ENCODE measurements at places on chromosomes 16 and 17.
A peak's percentile ranks its signal among the peaks of the same experiment; 100 is the strongest.

DNA sequence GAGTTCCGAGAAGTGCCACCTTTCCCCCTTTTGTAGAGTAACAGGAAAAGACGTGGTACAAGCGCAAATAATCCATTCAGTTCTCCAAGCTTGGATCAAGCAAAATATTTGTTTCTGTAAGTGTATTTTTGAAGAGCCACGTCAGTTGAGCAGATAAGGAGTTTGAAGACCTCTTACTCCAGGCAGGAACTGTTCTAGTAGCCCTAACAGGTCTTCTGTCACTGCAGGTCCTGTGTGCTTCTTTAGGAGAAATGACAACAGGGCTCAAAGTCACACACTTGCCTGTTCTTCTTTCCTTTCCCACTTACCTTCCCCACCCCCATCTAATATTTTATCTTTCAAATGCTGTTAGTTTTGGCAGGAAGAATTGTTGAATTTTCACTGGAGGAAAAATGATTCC, 93.9 kb downstream of the CLEC16A start:
- no peak for DNase-seq

- no peak for DNase-seq
Measured at GRCh38 chr17:32876417-32877163, at the start of gene MYO1D. TSS of gene MYO1D (minus strand) at chr17:32877124. CDS start at chr17:32876872, 252 bp downstream.

GRCh38 chr16:88527186-88527936, 42.8 kb upstream of the ZC3H18 start:
- no peak for DNase-seq

GRCh38 chr17:77872199-77872598, 86.3 kb upstream of the TNRC6C start:
- no peak for DNase-seq

- DNase-seq: no peak
Measured at GRCh38 chr17:50620237-50620636, 14.4 kb upstream of the ABCC3 start.

DNA sequence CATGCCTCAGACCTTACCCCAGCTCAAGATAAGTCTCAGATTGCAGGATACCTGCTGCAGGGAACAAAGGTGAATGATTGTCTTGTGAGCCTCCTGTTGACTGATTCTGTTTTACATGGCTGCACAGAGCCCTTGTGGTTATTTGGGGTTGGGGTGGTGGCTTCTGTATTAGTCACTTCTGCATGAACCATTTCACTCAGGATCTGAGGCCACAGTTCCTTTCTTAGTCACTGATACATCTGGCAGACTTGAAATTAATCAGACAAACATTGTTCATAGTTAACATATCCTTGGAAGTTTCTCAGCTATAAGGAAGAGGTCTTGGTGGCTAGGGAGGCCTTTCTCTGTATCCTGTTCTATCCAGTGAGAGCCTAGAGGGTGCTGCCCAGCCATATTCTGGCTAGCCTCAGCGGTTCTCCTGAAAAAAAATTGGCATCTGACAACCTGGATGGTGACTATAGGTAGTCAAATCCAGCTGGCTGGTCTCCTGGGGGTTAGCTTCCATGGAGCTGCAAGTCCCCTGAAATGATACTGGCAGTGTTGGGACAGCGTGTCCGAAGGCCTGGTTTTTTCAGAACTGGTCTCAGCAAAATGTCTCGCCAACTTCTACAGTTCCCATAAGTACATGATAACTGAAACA, 8.4 kb upstream of the PLK1 start:
- peak; percentile 76 for DNase-seq

DNA sequence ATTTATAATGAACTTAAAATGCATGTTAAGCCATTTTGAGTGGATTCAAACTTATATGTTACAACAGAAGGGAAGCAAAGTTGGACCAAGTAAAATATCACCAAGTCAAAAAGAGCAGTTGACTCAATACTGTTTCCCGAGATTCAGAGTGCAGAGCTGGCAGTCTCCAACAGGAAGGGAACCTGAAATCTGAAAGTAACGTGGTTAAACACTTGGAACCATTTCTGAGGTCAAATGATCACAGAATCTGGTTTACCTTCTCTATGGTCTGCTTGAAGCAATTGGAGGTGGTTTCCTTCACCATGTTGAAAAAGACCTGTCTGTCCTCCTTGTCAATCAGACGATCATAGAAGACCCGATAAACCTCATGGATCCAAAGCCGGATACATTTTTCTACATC, 86.5 kb downstream of the LYRM1 start:
- DNase-seq: no peak

DNA sequence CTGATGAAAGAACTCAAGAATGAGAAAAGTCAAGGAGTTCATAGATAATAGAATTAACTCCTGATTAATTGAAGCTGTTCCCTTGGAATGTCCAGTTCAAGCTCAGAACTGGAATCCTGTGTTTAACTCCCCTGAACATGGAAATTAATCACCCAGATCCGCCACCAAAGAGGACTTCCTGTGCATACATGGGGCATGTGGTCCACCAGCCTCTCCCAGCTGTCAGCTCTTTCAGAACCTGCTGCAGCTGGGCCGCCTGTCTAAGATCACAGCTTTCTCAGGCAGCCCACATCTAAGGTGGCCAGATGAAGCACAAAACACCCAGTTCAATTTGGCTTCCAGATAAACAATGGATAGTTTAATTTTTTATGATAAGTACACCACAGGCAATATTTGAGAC, 203.7 kb upstream of the COX10 start:
- DNase-seq: no peak

DNA sequence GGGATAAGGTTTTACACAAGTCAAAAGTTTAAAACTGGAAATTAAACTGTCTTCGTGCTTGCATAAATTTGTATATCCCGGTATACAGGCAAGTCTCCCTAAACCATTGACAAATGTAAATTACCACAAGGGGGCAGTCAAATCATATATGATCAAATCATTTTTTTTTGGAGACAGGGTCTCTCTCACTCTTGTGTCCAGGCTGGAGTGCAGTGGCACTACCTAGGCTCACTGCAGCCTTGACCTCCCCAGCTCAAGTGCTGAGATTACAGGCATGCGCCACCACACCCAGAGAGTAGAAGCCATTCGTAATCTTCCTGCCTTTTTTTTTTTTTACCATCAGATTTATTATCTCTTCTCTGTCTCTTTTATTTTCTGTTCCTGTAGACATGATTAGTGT, 18.5 kb downstream of the TOP2A start:
- DNase-seq: no peak

- no peak for DNase-seq
Measured at GRCh38 chr17:80986046-80986445, 5.6 kb upstream of the CHMP6 start.

DNA sequence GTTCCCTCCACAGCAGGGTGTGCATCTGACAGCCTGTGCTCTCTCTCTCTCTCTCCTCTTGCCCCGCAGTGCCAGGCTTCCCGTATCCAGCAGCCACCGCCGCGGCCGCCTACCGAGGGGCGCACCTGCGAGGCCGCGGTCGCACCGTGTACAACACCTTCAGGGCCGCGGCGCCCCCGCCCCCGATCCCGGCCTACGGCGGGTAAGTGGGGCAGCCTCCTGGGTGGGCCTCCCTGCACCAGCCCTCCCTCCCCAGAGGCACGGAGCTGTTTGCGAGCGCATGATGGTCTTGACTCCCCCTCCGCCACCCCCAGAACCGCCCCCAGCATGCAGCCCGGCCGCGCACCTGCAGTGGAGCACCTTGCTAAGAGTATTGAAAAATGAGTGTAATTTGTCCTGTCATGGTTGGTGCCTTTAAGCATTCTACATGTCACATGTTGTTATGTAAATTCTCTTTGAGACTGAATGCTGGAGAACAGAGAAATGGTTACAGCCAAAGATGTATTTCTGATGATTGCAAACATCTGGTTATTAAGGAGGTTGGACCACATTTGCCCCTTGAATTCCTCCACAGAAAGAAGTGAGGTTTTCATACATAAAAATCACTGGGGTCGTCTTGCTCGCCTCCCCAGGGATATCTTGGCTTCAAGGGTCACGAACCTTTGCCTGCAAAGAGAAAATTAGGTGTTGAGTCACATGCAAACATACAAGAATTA, 321.3 kb downstream of the RBFOX1 start:
- DNase-seq: no peak

GRCh38 chr17:70076831-70077230, 1.8 kb downstream of the KCNJ16 start:
- DNase-seq: no peak

DNA sequence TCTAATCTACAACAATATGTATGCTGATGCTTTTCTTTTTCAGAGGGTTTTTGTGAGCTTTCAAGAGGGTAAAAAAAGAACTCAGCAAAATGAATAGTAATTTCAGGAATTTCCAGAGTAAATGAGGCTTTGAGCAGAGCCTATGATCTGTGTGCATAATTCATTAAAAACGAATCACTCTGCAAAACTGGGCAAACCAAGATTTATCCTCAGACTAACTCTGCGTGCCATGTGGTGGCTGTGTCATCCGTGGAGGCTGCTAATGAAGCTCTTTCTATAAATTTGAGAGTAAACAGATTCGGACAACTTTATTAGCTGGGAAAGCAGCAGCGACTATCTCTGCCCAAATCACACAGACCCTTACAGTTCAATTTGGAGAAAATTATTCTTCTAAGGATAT, 83.8 kb downstream of the FOXL1 start:
- DNase-seq: no peak

GRCh38 chr16:85810742-85811115, 11.2 kb downstream of the COX4I1 start:
- DNase-seq: no peak

DNA sequence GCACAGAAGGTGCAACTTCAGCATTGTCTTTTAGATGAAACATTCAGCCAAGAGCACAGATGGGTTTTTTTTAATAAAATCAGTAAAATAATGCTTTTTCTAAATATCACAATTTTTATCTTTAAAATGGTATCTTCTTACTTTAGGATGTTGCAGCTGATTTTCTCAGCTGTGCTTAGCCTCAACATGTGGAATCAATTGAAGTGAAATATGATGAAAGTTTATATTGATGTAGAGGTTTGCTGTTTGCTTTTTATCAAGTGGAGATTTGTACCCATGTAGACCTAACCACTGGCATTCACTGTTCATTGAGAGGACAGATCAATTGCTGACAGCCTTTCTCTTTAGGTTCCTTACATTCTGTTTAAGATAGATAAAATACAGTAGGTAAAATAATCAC, 107.8 kb downstream of the CYB561 start:
- DNase-seq: no peak

All from GM12864 (cell line).